ENCODE measurements at places on chromosomes 7 and 10.

- DNase-seq: no peak
Observed at GRCh38 chr7:147432576-147432975, 1158.0 kb upstream of the C7orf33 start.

GRCh38 chr10:62794306-62794705, 10.2 kb upstream of the ADO start:
- no peak for DNase-seq

- no peak for DNase-seq
Observed at GRCh38 chr7:1531979-1532455, 1.5 kb downstream of the MAFK start.

- no peak for DNase-seq
Observed at GRCh38 chr10:75449382-75450074, 18.1 kb downstream of the LRMDA start.

DNA sequence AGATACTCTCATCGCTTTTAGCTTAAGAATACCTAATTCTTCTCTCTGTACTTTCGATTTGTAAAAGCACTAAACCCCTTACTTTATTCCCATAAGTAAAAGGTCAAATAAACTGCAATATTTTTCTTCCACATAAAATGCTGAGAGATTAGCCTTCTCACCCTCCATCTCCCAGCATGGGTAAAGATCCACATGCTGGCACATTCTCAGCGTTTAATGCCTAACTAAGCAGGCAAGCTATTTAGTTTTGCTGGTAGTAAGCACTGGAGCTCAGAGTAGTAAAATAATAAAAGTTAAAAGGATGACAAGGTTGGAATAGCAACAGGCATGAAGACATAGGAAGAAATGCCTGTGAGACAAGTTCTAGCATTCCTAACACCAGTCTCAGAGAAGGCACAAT, 65.9 kb upstream of the NEBL start:
- no peak for DNase-seq

GRCh38 chr10:98320486-98321185, 52.6 kb upstream of the LOXL4 start:
- no peak for DNase-seq

DNA sequence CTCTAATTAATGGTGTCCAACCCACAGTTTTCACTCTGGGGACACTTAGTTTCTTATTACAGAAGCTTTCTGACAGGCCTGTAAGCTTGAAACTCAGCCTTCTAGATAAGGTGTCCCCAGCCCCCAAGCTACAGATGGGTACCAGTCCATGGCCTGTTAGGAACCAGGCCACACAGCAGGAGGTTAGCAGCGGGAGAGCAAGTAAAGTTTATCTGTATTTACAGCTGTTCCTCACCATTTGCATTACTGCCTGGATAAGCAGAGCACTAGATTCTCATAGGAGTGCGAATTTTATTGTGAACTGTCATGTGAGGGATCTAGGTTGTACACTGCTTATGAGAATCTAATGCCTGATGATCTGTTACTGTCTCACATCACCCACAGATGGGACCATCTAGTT, 93.7 kb downstream of the TMEM26 start:
- DNase-seq: no peak

DNA sequence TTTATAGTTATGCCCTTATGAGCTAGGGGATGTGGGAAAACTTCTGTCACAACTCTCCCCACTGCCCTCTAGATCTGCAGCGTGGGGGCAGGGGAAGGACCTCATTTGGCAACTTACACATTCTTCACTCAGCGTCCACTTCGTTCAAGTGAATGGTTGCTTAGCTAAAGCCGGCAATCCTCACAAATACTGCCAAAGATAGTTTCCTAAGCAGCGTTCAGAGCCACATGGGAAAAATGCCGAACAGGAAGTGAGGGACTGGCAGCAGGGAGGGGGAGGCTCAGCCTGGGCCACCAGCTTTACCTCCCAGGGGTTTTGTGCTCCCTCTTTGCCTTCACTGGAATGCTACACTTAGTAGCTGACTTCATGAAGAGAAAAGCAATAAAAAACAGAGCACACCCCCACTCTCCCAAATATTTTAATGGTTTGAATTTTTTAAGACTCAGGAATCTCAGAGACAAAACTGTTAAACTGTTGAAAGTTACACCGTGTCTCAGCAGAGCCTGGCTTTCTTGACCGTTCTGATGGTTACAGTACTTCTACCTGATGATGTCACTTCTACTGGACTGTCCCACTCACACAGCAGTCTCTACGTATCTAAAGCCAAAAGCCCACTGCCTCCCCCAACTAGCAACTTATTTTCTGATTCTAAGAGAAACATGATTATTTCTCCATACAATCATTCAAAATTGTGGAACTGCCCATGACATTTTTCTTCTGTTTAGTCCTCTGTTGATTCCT, 10.4 kb downstream of the GRM3 start:
- no peak for DNase-seq

DNA sequence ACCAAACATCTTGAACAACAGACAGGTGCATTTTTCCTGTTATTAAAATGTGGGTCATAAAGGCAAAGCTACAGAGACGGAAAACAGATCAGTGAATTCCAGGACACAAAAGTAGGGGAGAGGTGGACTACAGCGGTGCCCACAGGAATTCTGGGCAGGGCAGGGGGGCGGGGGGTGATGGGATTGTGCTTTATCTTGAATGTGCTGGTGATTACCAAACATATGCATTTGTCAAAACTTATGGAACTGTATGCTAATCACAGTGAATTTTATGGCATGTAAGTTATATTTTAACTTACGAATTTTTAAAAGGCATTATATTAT, 519.4 kb downstream of the CNTNAP2 start:
- DNase-seq: no peak

GRCh38 chr10:37860494-37861190, 3.2 kb upstream of the ZNF248 start:
- no peak for DNase-seq

DNA sequence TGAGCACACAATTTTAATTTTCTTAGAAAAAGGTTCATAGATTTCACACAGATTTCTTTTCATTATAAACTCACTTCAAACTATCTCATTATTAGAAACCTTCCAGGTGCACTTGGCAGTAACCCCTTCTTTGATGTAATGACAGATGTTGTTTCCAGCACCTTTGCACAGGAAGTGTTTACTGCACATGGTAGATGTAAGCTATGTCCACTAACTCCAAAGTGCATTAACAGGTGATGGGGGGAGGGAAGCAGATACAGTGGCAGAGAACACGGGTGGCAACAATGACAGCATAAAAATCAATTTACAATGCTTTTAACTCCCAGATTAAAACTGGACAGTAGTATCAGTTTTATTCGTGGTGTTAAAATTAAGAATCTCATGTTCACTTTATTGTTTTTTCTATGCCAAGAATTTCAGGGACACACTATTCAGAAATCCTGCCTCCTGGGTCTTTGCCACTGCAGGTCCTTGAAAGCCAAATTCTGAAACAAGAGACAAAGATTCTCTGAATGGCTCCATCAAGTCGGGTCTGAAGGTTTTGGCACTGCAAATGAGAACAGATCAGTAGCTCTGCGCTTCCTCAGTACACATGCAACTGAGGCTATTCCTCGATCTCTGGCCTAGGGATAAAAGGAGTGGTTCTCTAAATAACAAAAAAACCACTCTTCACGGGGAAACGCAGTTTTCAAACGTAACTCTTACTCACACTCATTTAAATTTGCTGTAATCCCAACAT, 187.7 kb downstream of the JAZF1 start:
- peak; percentile 94 for DNase-seq

- DNase-seq: no peak
Observed at GRCh38 chr10:121662531-121662930, 64.3 kb upstream of the FGFR2 start.

- no peak for DNase-seq
Observed at GRCh38 chr7:150374026-150374425, 5.1 kb upstream of the ZNF775 start.

GRCh38 chr7:103915680-103916357, 73.6 kb downstream of the RELN start:
- no peak for DNase-seq

DNA sequence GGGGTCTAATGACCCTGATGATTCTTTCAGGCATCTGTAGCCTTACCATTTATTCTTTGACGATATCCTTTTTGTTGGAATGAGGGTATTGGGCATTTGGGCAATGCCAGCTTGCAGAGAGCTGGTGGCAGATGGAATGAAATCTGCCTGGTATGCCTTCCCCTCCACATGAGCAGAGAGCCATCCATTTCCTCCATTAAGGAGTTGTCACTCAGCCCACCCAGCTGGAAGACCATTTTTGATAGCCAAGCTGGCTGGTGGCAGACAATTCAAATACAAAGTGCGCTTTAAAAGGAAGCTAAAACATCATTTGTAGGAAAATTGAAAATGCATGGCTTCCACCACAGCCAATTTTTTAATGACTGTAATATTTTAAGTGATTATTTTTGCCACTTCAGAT, 240.1 kb upstream of the SLC26A5 start:
- peak; percentile 89 for DNase-seq

- no peak for DNase-seq
Observed at GRCh38 chr10:114801411-114801813, 20.2 kb upstream of the FHIP2A start.

GRCh38 chr7:37095122-37095521, 353.5 kb downstream of the ELMO1 start:
- DNase-seq: peak; percentile 21

- DNase-seq: peak; percentile 15
Observed at GRCh38 chr10:14536241-14537213, 205.8 kb upstream of the FRMD4A start.

DNA sequence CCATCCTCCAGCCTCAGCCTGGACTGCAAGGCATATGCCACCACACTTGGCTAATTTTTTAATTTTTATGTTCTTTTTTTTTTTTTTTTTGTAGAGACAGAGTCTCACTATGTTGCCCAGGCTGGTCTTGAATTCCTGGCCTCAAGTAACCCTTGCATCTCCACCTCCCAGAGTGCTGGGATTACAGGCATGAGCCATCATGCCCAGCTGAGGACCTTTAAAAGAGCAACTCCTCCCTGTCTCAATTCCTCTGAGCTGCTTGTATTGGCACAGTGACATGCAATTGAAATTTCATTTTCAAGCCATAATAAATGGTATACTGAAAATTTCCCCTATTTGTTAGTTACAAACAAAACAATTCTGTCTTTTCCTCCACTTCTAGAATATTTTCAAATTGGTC, 19.5 kb downstream of the DNAJB9 start:
- DNase-seq: no peak

DNA sequence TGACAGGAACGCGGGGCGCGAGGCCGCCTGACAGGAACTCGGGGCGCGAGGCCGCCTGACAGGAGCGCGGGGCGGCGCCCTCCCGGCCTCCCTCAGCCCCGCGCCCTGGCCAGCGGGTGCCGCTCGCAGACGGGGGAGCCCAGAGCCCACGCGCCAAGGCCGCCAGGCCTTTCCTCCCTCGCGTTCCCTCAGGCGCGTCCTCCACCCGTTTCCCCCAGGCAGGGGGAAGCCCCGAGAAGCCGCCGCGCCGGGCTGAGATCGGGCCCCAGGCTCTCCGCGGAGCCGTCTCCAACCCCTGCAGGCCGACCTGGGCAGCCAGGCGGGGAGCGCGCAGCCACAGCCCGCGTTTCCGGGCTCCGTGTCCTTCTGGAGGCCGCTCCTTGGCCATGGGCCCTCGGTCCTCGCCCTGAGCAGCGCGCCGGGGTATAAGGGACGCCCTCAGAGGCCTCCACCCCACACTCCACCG, 17.7 kb downstream of the PTPRN2 start:
- DNase-seq: no peak

GRCh38 chr10:92756201-92757065, 66.7 kb downstream of the HHEX start:
- DNase-seq: no peak

DNA sequence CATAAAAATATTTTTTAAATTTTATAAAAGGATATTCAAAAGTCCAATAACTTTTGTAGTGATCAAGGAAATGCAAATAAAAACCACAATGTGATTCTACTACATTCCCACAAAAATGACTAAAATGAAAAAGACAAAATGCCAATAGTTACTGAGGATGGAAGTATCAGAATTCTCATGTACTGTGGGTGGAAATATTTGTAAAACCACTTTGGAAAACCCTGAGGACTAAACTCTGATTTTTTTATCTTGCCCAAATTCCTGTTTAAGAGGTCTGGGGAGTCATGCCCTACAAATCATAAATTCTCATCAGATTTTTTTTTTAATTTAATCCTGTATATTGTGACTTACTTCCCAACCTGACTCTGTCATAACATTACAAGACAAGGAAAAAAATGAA, 9.8 kb upstream of the SEMA3D start:
- no peak for DNase-seq

GRCh38 chr10:130470286-130470685, 334.1 kb downstream of the GLRX3 start:
- DNase-seq: no peak

- no peak for DNase-seq
Observed at GRCh38 chr10:27636816-27637215, 108.8 kb downstream of the MKX start.

DNA sequence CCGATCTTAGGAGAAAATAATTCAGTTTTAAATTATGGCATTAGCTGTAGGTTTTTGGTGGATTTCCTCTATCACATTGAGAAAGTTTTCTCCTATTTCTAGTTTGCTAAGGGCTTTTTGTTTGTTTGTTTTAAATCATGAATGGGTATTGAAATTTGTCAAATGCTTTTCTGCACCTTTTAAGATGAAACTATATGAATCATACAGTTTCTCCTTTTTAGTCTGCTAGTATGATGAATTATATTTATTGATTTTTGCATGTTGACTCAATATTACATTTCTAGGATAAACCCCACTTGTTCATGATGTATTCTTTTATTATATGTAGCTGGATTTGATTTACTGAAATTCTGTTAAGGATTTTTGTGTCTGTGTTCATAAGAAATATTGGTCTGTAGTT, 70.3 kb upstream of the PIP4K2A start:
- peak; percentile 11 for DNase-seq

DNA sequence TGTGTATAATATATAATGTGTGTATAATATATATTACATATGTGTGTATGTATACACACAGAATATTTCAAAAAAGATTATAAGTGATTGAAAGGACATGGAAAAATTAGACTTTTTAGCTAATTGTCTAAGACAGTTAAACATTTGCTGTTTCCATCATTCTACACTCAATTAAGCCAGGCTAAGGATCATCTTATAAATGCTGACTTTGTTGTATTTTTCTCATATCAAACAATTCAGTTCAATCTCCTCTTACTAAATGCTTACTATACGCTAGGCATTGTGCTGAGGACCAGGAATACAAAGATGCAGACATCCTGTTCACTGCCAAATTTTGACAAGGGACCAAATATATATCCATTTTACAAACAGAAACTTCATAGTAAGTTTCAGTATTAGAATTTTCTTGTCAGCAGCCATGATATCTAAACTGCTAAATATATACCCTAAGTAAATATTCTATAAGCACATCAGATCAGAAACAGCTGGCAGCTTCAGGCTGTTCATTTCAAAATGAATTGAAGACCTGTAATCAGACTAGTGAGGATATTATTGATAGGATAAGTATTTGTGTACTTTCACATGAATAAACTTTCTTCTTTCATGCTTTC, 10.3 kb upstream of the LRRN3 start:
- DNase-seq: no peak

DNA sequence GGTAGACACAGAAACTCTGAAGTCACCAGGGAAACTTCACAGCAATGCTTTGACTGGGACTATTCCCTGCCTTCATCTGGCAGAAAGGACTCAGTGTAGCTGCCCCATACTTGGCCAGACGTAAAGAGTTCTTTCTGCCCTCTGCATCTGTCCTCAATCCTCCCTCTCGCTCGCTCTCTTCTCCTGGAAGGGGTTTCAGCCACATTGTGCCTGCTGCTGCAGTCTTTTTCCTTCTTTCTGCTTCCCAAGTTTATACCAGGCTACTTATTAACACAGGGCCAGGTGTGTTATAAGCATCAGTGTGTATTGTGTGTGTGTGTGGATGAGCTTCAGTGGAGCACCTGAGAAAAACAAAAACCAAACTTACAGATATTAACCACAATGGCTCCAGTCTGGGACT, 638.4 kb downstream of the ACTR3B start:
- DNase-seq: no peak

All from NCI-H1092 treated with DMSO at 0.1 percent for 48 hours (cell line).